ENCODE measurements at places on chromosomes 7 and 10.

GRCh38 chr10:114000457-114001010 lies 43.1 kb upstream of the ADRB1 start:
- DNase-seq = no peak

- no peak for DNase-seq
These were observed 1.9 kb downstream of the SKIDA1 start for GRCh38 chr10:21523557-21524008.

DNA sequence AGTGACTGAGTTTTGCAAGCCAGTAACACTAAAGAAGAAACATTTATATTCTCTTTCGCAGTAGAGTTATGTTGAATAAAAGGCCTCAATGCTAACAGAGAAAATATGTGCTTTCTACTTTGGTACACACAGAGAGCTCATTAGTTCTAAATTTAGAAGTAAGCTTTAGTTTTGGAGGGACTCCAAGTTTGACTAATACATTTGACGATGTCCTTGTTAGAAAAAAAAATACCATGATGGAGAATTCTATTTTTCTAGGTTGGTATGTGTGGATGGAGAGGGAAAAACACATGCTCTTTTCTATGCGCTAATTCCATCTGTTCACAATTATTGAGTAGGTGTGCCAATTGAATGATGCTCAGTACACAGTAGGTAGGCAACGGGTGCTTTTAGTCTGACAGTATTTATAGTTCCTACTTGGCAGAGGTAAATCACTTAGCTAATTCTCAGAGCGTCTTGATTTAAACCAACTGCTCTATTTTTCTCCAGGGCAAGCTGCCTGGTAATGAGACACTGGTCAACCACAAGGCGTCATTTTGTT lies 327.2 kb upstream of the AKR1E2 start:
- DNase-seq = no peak

GRCh38 chr10:72981028-72981881 lies 26.6 kb upstream of the PLA2G12B start:
- no peak for DNase-seq

DNA sequence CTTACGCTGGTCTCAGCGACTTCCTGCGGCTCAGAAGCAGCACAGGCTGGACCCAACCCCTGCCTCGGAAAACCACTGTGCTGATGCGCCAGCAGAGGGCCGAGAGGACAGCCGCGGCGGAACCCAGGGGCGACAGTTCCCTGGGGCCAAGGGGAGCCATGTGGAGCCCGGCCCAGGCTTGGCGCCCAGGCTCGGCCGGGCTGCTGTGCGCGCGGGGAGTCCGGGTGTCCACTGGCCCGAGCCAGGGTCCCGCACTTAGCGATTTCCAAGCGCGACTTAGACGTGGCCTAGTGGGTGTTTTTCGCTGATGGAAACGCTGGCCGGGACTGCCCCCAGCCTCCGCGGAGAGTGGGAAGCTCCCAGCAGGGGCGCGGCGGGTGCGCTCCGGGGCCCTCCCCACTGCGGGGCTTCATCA lies 18.6 kb upstream of the ZNF32 start:
- no peak for DNase-seq
